ENCODE measurements at places on chromosomes 16 and 17. TPM values are rescaled to one million over a fixed set of nuclear protein-coding genes. Genes with fewer than 3 reads are reported as not detected.

DNA sequence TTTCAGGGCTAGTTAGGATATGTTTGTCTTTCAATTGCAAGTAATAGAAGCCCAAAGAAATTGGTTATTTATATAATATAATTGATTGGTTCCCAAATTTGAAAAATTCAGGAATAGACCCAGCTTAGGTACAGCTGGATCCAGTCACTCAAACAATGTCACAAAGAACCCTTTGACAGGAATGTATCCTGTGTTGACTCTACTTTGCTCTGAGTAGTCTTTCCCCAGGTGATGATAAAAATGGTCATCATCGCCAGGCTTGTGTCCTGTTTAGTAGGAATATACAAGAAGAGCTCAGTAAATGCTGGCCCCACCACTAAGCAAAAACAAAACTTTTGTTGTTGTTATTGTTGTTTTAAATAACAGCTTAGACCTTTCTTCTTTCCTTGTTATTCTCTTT is 35.0 kb downstream of the MAPT start:
- DNase-seq, result no peak

- no peak for DNase-seq
Observed at GRCh38 chr16:81502396-81503070, 57.9 kb downstream of the CMIP start.

CETP gene
- total RNA-seq, result not detected

DNA sequence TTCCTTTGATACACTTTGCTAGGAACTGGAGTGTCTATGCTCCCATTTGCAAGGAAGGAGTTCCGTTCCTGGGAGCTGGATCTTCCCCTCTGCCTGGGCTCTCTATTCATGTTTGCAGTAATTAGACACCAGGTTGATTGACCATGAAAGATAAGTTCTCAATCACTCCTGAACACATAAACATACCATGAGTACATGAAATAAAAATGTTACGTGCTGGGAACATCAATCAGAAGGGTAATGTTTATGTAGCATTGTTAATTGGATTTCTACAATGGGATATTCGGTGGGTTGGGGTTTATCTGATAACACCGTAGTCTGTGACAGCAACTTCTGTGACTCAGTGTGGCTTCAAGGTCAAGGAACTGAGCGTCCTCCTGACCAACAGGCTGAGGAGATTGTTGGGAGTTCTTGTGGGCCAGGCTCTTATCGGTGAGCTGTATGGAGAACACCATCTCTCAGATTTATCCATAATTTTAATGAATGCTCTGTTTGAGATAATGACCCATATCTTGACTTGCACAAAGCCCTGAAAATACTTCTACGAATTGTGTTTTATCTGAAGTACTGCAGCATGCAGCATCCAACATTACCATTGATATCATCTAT is 136.4 kb downstream of the NPIPB5 start:
- no peak for DNase-seq

DNA sequence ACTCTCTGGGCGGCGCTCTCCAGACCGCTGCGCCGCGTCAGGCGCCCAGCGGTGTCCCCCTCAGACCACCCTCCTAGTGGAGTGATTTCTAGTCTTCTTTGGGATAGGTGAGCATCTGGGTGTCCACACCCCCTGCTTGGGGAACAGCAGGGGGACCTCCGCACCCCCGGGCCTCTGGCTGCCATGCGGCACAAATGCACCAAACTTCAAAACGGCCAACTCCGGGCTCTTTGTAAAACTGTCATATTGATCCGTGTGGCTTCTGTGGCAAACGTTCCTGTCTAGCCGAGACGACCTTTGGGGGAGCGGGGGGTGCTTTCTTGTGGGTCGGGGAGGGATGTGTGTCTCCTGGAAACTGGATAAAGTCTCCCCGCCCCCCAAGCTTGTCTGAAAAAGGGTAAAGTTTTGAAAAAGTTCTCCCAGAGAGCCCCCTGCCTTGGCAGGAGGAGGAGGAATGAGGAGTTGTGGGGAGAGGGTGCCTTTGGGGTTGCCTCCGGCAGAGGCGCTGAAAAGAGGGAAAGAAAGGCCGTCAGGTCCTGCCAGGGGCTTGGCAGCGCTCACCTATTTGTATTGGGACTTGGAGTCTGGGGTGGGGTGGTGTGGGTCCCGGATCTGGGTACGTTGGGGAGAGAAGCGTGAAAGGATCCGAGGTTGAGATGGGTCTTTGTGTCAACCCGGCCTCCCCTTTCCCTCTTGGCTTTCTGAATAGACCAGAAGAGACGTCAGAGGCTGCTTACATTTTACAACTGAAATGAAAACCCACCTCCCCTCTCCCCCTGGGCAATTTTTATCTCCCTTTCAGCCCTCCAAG is 2.2 kb upstream of the CHD3 start:
- DNase-seq, result peak; percentile 77

DNA sequence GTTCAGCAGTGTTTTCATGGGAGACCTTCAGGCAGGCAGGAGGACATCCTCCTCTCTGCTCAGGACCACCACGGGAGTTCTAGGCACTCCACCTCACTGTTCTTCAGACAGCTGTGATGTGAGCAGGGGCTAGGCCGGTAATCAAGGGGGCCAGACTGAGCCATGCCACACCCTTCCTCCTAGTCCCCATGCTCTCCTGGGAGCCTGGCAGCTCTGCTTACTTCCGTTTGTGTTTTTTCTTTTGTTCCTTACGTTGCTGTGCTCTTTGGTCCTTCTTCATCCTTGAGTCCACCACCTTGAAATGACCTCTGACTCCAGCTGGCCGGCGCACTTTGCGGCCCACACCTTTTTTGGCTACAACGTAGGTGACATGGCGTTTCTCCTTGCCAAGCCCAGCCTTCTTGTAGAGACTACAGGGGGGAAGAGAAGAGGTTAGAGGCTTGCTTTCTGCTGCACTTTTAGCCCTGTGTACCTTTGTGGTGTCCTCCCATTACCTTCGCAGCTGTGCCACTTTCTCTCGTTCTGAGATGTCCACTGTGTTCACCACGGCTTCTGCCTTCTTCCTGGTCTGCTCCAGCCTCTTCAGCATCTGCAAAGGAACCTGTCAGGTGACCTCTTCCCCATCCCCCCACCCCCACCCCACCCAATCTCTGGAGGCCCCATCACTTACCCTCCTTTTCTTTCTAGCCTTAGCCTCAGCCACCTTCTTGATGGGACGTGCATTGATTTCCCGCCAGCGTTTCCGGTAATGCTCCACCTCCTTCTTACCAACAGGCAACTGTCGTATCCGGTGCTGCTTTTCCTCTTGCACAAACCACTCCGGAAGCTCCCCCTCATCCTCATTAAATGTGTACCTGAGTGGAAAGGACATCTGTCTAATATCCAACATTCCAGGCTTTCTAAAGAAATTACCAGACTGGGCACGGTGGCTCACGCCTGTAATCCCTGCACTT is 7.4 kb upstream of the PSMC5 start:
- no peak for DNase-seq

CSH1 gene
- not detected for total RNA-seq

- peak; percentile 31 for DNase-seq
Observed at GRCh38 chr16:84614623-84614967, 3.3 kb downstream of the COTL1 start.

ADAP2 gene
- 2.9 TPM for total RNA-seq

- DNase-seq, result peak; percentile 78
Observed at GRCh38 chr17:10198509-10199249, at the start of gene GAS7. Gene GAS7, minus strand, starts transcription at chr17:10198606.
